Activated CD4-positive, CD25-positive, alpha-beta regulatory T cell (primary cell): ENCODE measurements at places on chromosomes 2 and 18.

GRCh38 chr2:169069341-169069740 is at the start of gene DHRS9:
Gene DHRS9, plus strand, starts transcription at chr2:169069563. Its CDS starts 12,019 bp downstream, at chr2:169081582.
- no peak for DNase-seq

- no peak for DNase-seq
Observed at GRCh38 chr18:23245461-23245860, 110.2 kb downstream of the CABLES1 start.

GRCh38 chr2:150472511-150472899 is 15.0 kb downstream of the RND3 start:
- DNase-seq = no peak

DNA sequence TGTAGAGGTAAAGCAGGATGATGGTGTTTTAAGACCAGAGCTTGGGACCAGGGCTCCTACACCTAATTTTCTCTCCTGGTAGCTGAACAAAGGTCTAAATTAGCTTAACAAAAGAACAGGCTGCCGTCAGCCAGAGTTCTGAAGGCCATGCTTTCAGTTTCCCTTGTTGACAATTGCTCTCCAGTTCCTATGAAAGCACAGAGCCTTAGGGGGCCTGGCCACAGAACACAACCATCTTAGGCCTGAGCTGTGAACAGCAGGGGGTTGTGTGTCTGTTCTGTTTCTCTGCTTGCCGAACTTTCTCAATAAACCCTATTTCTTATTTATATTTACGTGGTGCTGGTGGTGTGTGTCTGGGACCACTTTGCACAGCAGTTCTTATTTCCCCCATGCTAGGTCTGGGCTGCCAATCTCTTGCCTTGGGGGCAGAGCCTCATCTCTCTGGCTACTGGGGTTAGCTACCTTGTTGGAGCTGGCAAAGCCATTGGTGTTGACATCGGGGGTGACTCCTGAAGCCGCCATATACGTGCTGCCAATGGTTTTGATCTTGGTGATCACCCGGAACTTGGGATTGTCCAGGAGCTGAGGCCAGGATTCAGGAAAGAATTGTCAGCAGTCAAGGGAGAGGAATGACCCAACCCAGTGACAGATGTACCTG is 29.0 kb downstream of the CENPO start:
- no peak for DNase-seq

- no peak for DNase-seq
Observed at GRCh38 chr2:37459095-37459981, 114.9 kb downstream of the QPCT start.

DNA sequence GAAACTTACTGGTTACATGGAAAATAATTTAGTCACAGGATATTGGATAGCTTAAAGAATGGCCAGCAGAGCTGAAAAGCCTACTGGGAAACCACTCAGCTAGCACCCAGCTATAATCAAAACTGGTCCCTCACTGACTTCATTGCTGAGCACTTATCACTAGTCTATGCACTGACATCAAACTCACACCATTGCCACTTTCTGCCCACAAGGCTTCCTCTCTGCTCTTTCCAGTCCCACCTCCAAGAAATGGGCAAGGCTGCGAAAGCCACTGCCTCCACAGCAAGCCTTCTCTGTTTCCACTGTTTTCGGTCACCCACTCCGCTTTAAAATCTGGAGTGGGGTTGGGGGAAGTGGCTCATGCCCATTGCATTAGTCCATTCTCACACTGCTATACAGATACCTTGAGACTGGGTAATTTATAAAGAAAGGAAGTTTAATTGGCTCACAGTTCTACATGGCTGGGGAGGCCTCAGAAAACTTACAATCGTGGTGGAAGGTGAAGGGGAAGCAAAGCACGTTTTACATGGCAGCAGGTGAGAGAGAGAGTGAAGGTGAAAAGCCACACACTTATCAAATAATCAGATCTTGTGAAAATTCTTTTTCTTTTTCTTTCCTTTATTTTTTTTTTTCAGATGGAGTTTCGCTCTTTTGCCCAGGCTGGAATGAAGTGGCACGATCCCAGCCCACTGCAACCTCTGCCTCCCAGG is 77.0 kb upstream of the CERS6 start:
- DNase-seq = no peak
